ENCODE measurements at places on chromosomes 6 and 20.

GRCh38 chr20:34369265-34369664 lies 6.2 kb downstream of the ITCH start:
- no peak for DNase-seq

DNA sequence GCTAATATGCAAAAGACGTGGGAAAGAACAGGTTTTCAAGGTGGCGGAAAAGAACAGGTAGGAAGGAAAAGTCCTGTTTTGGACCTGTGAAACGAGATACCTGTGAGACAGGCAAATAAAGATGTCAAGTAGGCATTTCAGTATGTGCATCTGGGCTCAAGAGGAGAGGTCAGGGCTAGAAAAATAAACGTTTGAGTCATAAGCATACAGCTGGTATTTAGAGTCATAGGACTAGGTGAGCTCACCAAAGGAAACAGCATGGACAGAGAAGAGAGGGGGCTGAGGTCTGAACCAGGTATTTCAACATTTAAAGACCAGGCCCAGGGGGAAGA lies 14.9 kb downstream of the MTFR2 start:
- no peak for DNase-seq

- DNase-seq = no peak
Measured at GRCh38 chr6:2951728-2952127, 19.6 kb downstream of the SERPINB6 start.

DNA sequence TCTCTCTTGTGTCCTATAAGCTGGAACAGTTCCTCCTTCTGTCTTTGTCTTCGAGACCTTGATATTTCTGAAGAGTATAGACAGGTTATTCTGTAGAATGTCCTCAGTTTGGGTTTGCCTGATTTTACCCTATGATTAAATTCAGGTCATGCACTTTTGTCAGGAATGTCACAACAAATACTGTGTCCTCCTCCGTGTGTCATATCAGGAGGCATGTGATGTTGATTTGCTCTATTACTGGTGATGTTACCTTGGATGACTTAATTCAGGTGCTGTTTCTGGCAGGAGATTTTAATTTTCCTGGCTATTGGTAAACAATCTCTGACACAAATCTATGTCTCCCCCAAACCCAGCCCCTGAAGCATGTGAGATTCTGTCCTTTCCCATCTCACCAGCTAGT lies 33.3 kb upstream of the CHMP4B start:
- DNase-seq = no peak

GRCh38 chr6:10112871-10113549 lies 301.9 kb downstream of the TFAP2A start:
- DNase-seq = no peak

GRCh38 chr6:142985281-142985680 lies 40.3 kb upstream of the HIVEP2 start:
- DNase-seq = no peak

DNA sequence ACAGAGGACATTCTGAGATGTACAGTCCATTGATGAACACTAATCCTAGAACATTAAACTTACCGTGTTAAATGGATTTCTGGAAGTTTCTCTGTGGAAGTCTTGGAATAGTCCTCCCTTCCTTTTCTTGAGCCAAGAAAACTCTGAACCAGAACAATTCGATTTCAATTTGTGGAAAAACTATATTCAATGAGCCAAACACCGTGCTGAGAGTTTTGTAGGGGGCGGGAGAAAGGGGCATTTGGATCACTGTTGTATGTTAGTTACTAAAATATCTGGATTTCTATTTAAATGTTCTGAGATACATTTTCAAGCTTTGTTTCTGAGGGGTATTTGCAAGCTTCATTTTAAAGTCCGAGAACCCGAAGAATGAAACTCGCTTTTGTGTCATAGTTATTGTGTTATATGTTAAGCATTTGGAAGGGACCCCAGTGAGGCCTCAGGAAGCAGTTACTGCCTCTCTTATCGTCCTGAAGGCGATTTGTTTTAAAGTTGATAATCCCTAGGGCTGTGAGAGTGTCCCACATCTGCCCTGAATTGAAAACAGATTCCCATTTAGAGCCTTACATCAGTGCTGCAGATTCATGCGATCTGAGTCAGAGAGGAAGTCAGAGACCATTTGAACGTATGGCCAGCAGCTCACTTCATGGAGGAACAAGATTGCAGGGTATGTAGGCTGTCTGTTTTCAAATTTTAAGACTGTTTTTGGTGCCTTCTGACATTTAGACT lies 70.8 kb upstream of the SASH1 start:
- no peak for DNase-seq

DNA sequence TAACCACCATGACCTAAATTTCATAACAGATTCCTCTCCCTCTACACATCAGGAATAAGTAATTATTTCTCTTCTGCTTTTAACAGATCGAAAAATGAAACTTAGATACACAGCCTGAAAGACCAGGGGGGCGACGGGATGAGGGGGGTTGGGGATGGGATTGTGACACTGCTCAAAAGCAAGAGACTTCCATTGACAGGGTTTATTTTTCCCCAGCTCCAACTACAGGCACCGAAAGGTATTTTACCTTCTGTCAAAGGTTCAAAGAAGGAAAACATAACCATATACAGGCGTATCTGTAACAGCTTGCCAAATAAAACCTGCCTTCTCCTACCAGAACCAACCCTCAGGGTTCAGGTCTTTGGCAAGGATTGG lies 1.3 kb downstream of the EPHA7 start:
- no peak for DNase-seq

DNA sequence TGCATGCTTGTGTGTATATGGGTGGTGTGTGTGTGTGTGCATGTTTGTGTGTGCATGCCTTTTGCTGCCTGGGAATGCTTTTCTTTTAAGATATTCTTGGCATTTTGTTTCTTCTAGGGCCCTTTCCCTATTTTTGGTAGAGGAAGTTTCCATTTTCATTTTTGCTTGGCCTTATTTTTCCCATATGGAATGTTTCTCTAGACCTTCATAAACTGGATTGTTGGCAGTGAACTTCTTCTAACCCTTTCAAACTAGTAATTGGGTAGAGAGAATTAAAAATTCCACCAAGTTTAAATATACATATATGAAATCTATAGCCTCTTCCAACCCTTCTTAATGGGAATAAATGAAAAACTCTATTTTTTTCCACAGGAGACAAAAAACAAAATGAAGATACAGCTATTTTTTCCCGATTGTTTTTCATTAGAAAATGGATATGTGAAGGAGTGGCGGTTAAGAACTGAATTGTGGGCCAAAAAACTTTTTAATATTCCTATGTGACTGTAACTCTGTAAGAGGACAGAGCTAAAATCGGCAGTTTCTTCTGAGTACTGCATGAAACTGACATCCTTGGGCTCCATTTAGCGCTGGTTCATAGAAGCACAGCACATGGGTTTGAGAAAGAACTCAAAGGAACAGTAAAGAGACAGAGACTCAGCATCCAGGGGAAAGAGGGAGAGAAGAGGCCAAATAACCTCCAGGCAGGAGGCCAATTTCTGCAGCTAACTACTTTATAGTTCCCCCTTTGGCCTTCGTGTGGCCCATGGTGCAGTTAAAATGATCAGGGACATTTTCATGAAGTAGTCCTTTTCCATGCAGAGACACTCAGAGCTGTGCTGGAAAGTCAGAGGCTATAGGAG lies 102.1 kb downstream of the TMEM170B start:
- DNase-seq = no peak

- no peak for DNase-seq
Measured at GRCh38 chr20:52294106-52294628, 102.6 kb upstream of the ZFP64 start.

DNA sequence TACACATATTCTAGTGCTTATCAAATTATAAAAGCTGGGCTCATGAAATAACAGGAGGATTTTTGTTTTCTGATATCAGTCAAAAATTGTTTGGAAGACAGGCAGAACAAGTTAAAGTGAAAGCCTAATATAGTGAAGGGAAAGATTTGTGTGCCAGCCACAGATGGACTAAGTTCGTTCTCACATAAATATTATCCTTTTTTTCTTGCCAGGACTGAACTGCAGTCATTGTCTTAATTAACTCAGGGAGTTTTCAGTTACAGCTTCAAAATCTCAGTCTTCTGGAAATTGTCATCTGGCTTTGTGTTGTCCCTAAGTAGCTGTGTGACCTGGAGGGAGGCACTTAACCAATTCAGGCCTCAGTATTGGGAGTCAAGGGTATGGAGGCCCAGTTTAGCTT lies 40.7 kb downstream of the PLCB4 start:
- no peak for DNase-seq

DNA sequence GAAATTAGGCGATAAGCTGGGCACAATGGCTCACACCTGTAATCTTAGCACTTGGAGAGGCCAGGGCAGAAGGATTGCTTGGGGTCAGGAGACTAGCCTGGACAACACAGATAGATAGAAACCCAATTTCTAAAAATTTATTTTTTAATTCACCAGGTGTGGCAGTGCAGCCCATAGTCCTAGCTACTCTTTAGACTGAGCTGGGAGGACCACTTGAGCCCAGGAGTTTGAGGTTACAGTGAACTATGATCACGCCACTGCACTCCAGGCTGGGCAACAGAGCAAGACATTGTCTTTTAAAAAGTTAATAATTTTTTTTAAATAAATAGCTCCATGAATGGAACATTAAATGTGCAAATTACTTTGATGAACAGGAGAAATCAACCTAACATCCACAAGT lies 8.2 kb downstream of the ZNF318 start:
- no peak for DNase-seq

GRCh38 chr6:72789145-72789544 lies 167.3 kb downstream of the KCNQ5 start:
- no peak for DNase-seq

DNA sequence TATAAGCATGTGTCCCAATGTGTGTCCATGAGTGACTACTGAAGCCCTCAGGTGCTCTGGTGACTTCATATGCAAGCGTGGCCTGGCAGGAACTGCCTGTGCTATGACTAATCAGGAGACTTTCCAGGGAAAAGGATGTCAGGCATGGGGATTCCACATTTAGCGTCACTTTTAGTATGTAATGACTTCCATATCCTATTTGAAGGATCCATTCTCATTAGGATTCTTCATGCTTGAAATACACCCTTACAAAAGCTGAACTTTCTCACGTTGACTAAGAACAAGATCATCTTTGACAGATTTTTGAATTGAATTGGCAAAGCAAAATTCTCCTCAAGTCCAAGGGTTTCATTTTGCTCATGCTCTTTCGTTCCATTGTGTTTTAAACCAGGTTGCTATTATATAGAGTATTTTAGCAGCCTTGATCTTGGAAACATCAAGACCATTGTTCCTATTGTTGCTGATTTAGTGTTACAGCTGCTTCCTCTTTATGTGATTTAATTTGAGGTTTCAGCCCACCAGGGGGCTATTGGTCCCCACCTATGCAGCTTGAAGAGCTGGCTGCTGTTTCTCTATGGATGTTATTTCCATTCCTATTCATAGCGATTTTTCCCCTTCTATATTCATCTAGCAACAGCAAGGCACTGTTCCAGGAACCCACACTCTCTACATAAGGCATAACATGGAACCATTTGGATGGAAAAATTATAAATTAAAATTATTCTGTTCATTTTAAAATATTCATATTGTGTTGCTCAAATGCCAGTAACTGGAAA lies 418.6 kb downstream of the CDKAL1 start:
- no peak for DNase-seq

- no peak for DNase-seq
Measured at GRCh38 chr6:109339906-109340678, 42.2 kb downstream of the CD164 start.

- DNase-seq = no peak
Measured at GRCh38 chr6:13140980-13141379, 187.4 kb downstream of the TBC1D7 start.

GRCh38 chr20:15446373-15446772 lies 1109.0 kb upstream of the FLRT3 start:
- DNase-seq = no peak

GRCh38 chr6:139640448-139640847 lies 266.0 kb upstream of the CITED2 start:
- no peak for DNase-seq

DNA sequence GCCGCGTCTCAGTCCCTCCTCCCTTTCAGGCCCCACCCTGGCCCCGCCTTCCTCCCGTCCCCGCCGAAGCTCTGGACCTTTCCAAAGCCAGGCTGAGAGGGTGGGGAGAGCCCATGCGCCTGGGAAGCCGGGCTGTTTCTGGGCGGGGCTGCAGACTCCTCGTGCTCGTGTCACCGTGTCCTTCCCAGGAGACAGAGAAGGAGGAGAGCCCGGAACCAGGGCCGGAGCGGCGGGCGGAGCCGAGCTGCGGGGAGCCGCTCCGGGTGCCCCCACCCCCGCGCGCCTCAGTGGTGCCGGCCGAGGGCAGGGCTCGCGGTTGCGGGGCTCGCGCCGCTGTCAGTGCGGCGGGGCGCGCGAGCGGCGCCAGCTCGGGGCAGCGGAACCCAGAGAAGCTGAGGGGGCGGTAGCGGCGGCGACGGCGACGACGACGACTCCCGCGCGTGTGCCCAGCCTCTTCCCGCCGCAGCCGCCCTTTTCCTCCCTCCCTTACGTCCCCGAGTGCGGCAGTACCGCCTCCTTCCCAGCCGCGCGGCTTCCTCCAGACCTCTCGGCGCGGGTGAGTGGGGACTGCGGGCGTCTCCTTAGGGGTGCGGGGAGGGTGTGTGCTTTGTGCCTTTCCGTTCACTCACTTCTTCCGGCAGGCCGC lies at the start of gene RALY:
TSS of gene RALY (plus strand) at position 336 of the 646 bp plus-strand sequence. CDS start 78,164 bp downstream, outside the sequence.
- DNase-seq = peak; percentile 96

- no peak for DNase-seq
Measured at GRCh38 chr20:22826306-22827230, 208.5 kb upstream of the SSTR4 start.

DNA sequence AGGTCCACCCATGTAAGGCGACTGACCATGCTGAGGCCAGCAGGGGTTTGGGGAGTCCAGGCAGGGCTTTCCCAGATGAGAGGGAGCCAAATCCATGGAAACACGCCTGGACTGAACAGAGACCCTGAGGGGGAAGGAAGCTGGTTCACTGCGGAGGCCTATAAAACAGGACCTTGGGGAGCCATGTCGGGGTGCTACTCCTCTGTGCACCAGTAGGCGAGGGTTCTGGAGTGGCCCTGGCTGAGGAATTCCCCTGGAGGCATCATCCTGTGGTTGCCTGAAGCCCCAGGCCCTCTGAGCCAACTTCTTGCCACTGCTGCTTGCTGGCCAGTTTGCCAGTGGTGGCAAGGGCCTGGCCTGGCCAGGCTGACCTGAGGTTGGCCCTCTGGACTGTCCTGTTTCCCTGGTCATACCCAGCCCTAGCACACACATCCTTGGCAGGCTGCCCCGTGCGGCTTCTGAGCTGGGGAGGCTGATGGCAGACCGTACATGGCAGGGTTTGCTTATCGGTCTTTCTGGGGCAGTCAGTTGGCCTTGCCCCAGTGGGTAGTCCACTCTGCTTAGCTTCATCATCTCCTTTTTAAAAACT lies 2.2 kb upstream of the LRRN4 start:
- DNase-seq = no peak

GRCh38 chr20:33828967-33829560 lies 17.9 kb downstream of the CHMP4B start:
- DNase-seq = no peak

Data from central memory CD4-positive, alpha-beta T cell (primary cell).